Stimulated activated CD4-positive, alpha-beta T cell treated with anti-CD3 and anti-CD28 coated beads, Interleukin-15, amount 100 ng/mL, for 1 hour (primary cell): ENCODE measurements at places on chromosomes 7 and 10.

GRCh38 chr10:89648074-89648473 is 3.0 kb upstream of the PANK1 start:
- DNase-seq, result no peak

- DNase-seq, result no peak
Observed at GRCh38 chr10:29256586-29256985, 32.3 kb upstream of the LYZL1 start.

DNA sequence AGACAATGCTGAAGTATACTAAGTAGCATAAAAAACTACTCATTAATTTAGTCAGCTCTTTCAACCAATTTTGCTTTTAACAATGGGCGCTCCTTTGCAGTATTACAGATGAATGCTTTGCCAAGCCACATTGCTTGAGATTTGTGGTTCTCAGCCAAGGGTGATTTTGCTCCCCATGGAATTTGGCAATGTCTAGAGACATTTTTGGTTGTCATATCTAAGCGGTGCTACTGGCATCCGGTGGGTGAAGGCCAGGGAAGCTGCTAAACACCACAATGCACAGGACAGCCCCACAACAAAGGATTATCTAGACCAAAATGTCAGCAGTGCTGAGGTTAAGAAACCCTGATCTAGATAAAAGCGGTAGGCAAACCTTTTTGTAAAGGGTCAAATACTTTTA is 112.0 kb downstream of the UBE2H start:
- DNase-seq, result no peak

GRCh38 chr10:126930883-126931503 is 25.8 kb downstream of the DOCK1 start:
- DNase-seq, result no peak

GRCh38 chr10:97230146-97230545 is 44.4 kb upstream of the SLIT1 start:
- no peak for DNase-seq

GRCh38 chr7:159263430-159263829 is 118.8 kb upstream of the VIPR2 start:
- no peak for DNase-seq

- DNase-seq, result peak; percentile 21
Observed at GRCh38 chr10:11403116-11403515, 208.3 kb downstream of the USP6NL start.

GRCh38 chr7:74452748-74453321 is 871 bp upstream of the GTF2IRD1 start:
- DNase-seq, result no peak

DNA sequence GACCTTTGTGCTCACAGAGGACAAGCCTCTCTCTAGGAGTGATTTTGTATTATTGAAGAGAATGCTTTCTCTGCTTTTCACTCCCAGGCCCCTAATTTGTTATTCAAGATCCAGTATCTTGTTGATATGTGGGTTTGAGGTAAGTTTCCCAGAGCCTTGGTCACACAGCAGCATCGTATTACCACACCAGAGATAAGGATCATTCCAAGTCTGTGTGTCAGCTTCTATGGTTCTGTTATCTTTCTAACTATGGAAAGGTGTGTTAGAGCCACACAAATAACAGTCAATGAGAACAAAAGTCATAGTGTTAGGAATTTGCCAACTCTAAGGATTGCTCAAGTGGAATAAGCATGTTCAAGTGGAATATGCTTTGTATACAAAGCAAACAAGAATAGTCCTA is 1208.3 kb downstream of the GATA3 start:
- no peak for DNase-seq

DNA sequence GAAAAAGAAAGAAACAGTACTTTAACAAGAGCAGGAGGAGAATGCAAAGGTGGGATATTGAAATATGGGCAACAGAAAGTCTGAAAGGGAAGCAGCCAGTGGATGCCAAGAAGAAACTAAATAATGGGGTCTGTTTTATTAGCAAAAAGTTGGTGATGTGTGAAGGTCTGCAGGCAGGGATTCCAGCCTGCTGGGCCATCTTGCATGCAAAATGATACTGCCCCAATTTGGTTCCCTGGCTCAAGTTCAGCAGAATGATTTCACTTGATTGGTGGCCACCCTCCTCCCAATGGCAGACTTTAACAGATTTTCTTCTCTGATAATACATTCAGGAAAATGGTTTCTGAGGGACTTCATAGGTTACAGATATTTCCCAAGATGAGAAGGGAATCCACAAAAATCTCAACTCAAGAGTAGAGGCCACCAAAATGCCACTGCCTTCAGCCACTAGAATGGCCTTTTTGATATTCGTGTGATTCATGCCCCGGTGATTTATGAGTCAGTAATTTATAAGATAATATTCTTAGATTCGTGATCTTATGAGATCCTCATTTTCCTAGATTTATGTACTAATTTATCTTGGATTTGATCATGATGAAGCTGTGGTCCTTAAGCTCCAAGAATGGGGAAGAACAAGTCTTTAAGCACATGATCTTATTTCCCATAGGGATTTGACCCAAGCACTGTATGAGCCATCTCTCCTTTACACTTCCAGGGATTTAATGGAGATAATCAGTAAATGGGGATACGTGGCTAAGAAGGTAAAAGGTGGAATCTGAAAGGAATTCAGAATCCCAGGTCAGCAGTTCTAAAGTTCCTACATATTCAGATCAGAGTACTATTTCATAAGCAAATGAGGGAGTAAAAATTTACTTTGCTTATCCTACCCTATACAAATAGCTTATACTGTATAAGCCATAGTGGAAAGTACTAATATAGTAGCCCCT is 32.3 kb upstream of the ADD3 start:
- DNase-seq, result no peak

- DNase-seq, result no peak
Observed at GRCh38 chr7:15370441-15370840, 191.4 kb downstream of the AGMO start.
